ENCODE measurements at places on chromosomes 16 and 17.

- DNase-seq, result no peak
Measured at GRCh38 chr16:68529608-68529930, 9.5 kb upstream of the ZFP90 start.

GRCh38 chr17:43645765-43646481, 15.8 kb downstream of the MEOX1 start:
- DNase-seq, result no peak

- no peak for DNase-seq
Measured at GRCh38 chr17:65618516-65618915, 57.1 kb upstream of the AXIN2 start.

DNA sequence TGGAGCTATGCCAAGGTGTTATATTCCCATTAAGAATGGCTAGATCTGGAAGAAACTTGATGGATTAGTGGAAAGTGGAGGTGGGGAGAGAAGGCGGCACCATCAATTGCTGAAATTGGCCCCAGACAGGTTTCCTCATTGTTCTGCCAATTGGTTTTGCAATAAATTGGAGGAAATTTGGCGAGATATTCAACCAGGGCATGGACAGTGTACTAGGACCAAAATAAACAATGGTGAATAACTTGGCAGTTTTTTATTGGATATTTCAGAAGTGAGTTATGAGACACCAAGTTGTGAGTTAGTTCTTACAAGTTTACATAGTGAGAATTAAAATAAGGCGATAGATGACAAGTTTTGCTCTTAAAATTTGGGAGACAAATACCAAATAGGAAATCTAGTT, 41.1 kb upstream of the SOX9 start:
- DNase-seq, result no peak

DNA sequence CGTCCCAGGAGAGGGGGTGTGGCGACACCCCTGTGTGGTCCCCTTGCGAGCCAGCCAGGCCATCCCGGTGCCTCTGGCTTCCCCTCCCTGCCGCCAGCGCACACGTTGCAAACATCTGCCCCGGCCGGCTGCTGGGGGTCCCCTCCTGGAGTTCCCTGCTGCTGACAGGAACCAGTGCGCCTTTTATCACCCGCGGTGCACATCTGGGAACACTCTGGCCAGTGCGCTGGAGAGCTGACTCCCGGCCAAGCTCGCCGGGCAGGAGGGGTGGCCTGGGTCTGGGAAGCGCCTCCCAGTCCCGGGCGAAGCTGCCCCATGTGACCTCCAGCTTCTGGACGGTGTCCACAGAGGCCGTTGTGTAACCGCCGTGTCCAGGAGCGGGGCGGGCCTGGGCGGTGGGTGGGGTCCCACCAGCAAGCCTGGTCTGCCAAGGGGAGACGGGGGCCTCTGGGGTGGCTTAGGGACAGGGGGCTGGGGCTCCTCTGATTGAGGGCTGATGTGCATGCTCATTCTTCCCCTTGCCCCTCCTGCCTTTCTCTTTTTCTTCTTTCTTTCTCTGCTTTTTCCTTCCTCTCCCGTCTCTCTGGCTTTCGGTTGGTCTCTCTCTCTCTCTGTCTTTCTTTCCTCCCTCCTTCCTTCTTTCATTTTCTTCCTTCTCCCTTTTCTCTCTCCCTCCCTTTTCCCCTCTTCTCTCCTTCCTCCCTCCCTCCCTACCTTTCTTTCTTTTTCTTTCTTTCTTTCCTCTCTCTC, 25.2 kb upstream of the CIBAR2 start:
- DNase-seq, result no peak

- no peak for DNase-seq
Measured at GRCh38 chr17:68676856-68677255, 75.7 kb upstream of the FAM20A start.

DNA sequence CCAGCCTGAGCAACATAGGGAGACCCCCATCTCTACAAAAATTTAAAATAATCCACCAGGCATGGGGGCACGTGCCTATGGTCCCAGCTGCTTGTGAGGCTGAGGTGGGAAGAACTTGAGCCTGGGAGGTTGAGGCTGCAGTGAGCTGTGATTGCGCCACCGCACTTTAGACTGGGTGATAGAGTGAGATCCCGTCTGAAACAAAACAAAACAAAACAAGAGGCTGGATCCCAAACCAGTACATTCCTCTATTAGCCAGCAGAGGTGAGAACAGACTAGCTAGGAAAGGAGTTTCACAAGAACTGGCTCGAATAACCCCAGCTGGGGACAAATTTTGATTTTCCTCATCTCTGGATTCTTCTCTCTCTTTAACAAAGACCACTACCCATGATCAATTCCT, 366.7 kb upstream of the ZFHX3 start:
- DNase-seq, result no peak

DNA sequence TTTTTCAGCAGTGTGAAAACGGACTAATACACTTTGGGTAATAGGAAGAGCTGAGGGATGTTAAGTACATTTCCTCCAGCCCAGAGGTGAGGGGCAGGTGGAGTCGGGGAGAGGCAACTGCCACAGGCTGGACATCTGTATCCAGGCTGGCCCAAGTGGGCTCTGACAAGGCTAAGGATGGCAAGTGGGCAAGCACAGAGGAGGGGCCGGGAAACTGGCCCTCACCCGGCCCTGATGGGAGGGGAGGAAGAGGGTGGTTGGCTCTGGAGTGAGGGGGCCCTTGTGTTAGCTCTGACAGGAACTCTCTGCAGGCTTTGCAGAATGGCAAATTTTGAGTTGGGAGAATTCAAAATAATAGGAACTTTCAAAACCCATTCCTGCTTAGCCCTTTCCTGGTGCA, 251.0 kb upstream of the TNRC6C start:
- no peak for DNase-seq

DNA sequence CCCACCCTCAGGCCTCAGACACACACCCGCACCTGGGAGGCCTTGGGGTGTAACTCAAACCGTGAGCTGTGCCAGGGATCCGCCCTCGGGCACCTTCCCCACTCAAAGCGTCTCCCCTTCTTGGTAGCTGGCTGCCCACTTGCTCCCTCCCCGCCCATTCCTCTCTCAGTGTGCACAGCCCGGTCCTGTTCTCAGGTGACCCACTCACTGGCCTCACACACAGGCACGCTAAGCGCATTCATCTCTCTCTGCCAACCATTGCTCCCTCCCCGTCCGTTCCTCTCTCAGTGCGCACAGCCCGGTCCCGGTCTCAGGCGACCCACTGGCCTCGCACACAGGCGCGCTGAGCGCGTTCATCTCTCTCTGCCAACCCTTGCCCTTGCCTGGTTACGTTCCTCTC, 20.8 kb downstream of the WDR45B start:
- no peak for DNase-seq

DNA sequence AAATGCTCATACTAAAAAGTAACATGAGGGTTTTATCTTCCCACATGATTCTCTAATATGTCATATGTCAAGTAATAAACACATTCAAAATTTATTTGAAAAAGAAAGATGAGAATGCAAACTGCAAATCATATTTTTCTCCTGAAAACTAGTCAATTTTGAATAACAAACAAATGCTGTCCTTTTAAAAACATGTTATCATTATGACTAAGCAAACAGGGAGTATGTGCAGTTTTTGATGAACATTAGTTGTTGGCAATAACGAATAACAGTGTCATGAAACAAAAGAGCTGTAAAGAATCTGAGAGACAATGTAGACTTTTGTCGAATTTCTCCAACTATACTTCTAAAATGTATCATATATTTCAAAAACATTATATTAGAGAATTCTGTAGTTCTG, 34.8 kb downstream of the RPGRIP1L start:
- no peak for DNase-seq

DNA sequence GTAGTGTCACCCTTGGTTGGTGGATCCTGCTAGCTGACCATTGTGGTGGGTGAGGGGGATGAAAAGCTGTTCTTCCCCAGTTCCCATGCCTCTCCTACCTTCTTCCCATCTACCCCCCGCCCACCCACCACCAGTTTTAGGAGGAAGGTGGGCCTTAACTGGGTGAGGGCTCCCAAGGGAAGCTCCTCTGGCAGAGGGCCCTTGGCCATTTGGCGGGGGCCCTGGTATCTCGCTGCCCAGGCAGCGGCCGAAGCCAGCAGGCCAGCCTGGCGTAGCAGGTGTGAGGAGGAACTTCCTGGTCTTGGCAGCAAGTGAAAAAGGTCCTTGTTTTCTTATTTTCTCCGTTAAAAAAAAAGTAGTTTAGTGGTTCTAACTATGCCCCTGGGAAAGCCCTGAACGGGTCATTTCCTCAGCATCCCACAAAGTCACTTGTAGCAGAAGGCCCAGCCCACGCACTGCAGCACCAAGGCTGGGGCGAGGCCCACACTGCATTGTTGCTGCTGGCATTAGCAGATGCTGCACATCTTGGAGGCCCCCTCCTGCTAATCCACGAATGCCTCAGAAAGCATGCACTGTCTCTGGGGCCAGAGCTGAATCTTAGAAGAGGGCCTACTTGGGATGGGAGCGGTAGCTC, 72.5 kb downstream of the MPRIP start:
- no peak for DNase-seq

GRCh38 chr17:38621538-38621937, 15.8 kb upstream of the SRCIN1 start:
- no peak for DNase-seq

DNA sequence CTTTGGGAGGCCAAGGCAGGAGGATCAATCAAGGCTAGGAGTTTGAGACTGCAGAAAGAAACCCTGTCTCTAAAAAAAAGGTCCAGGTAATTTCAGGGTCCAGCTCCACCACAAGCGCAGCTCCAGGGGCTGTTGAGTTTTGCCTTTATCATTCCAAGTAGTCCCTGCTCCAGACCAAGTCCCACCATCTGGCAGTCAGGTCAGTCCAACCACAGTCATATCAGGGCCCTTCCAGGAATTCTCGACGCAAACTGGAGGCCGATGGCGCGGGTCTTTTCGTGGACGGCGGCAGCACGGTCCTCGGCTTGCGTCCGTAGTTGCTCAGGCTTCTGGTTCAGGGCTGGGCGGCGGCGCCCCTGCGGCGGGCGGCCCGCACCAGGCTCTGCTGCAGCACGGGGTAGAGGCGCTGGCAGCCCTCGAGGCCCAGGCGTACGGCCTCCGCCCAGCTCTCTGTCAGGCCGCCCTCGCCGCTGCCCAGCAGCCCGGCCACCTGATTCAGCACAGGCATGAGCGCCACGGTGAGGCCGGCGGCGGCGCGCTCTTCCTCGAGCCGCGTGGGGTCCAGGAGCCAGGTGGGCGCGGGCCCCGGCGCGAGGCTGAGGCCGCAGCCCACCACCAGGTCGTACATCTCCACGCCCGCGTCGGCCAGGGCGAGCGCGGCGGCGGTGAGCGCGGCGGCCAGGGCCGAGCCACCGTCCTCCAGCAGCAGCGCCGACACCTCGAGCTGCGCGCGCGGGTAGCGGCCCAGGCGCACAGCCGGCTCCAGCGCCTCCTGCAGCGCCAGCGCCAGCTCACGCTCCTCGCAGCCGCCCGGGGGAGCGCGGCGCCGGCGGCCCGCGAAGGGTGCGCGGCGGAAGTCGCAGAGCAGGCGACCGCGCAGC, 752 bp downstream of the EXOSC6 start:
- DNase-seq, result no peak

DNA sequence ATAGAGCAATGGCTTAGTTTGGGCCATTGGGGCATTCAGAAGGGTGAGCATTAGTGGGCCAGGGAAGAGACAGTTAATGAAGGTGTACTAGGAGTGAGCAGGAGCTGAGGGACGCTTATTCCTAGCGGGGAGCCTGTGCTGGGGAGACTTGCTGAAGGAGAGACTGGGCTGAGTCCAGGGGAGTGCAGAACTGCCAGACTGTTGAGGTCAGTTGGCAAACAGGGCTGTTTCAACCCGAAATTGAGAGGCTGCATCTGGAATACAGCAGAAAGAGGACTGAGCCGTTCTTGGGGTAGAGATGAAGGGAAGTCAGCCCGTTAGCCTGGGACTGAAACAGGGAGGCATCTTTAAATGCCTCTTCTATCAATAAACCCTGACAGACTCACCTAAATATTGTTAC, 33.2 kb downstream of the MAP2K6 start:
- no peak for DNase-seq

- DNase-seq, result no peak
Measured at GRCh38 chr16:73615071-73615940, 567.4 kb upstream of the ZFHX3 start.

- no peak for DNase-seq
Measured at GRCh38 chr17:16942141-16943031, 29.5 kb downstream of the TNFRSF13B start.

DNA sequence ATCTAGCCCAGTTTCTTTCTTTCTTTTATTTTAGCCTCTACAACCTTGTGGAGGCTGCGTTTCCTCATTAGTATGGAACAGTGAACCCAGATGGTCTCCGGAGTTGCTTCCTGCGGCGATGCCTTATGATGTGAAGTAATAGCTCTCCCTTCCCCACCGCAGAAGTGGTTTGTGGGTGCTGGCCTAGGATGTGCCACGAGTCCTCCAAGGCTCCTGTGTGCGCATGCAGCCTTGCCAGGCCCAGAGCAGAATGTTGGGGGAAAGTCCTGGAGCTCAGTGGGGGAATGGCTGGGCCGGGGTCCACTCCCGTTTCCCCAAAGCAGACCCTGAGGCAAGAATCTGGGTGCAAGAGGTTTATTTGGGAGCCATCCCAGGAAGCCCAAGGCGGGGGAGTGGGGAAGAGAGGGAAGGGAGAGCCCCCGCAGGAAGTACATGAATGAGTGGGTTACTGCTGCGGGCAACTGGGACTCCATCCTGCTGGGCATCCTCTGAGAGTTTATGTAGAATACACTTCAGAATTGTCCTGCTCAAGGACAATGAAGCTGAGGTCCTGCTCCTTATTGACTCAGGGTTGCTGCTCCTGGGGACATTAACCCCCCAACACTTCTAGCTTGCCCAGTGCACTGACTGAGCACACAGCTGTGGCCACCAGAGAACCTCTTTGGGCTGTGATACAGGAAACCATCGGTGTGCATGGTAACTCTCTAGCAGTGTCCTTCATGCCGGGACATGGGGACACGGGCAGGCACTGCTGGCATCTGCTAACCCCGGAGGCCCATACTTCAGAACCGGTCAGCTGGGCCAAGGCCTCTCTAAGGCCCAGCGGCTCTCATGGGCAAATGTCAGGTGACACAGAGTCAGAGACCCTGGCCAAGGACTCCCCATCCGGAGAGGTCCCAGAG, 3.7 kb upstream of the HCRT start:
- DNase-seq, result no peak

DNA sequence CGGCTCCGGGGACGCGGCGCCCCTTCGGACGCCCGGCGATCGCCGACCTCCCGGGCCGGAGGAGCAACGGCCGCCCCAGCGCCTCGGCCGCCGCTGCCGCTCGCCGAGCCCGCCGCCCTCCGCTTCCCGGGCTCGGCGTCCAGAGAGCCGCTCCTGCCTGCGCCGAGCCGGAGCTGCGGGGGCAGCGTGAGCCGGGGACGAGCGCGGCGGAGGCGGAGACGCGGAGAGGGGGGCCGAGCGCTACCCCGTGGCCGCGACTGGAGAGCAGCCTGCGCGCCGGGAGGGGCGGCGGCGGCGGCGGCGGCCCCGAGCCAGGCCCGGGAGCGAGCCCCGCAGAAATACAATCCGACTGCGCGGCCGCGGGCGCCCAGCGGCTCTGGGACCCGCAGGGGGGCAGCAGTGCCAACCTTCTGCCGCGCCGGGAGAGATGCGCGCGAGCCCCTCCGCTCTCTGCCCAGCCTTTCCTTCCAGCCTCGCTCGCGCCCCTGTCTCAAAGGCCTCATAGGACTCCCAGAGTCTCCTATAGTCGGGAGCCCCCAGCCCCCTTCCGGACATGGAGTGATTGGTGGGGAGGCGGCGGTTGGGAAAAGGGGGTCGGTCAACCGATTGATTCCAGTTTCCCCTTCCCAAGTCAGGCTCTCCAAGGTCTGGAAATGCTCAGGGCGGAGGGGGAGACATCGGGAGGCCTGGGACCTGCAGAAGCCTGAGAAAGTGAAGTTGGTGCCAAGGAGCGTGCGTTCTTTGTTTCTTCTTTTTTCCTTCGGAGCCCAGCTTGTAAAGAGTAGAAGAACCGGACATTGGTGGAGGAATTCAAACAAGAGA, 1.0 kb upstream of the SDK2 start:
- DNase-seq, result no peak
